ENCODE measurements at places on chromosomes 16 and 17. TPM values are rescaled to one million over a fixed set of nuclear protein-coding genes. Genes with fewer than 3 reads are reported as not detected.
A peak's percentile ranks its signal among the peaks of the same experiment; 100 is the strongest.

GRCh38 chr17:75102385-75102821 lies 7.4 kb upstream of the ARMC7 start:
- no peak overlapping the region for H3K4me3 ChIP-seq
- DNase-seq = no peak
- H3K4me1 ChIP-seq = peaks cover 10% of the 10 kb centered on the region
- H3K27ac ChIP-seq = no peak overlapping the region
- no peaks in the 10 kb centered on the region for H3K27me3 ChIP-seq
- H3K36me3 ChIP-seq = no peaks in the 10 kb centered on the region

Gene TP53TG3F
- total RNA-seq = not detected

Gene NQO1
- 46.9 TPM for total RNA-seq

Gene MTSS2
- total RNA-seq = 54.8 TPM

- DNase-seq = peak; percentile 28
- peak overlapping the region; percentile 77 for H3K27ac ChIP-seq
- peak overlapping the region; percentile 32 for H3K4me3 ChIP-seq
- no peaks in the 10 kb centered on the region for H3K27me3 ChIP-seq
- H3K4me1 ChIP-seq = peaks cover 32% of the 10 kb centered on the region
- H3K36me3 ChIP-seq = no peaks in the 10 kb centered on the region
These were observed 88.5 kb downstream of the SMG6 start for GRCh38 chr17:2214929-2215615.

Gene CCDC200
- not detected for total RNA-seq

DNA sequence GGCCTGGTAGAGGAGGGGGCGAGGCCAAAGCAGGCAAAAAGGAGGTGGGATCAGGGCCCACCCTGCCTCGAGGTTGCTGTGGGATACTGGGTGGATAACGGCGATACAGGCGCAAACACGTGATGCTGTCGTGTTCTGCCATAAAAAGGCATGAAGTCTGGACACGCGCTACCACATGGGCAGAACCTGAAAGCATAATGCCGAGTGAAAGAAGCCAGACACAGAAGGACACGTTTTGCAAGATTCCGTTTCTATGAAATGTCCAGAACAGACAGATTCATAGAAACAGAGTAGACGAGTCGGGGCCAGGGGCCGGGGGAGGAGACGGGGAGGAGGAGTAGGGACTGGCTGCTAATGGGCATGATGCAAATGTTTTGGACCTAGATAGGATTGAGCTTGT lies 43.5 kb downstream of the ZDHHC7 start:
- no peaks in the 10 kb centered on the region for H3K4me1 ChIP-seq
- no peaks in the 10 kb centered on the region for H3K36me3 ChIP-seq
- no peak overlapping the region for H3K27ac ChIP-seq
- H3K27me3 ChIP-seq = no peaks in the 10 kb centered on the region
- DNase-seq = no peak
- no peak overlapping the region for H3K4me3 ChIP-seq

Gene LDHD
- total RNA-seq = 0.39 TPM

Gene CAPN15
- 77.7 TPM for total RNA-seq

Gene TP53TG3D
- not detected for total RNA-seq

Gene KRTAP2-1
- total RNA-seq = not detected

DNA sequence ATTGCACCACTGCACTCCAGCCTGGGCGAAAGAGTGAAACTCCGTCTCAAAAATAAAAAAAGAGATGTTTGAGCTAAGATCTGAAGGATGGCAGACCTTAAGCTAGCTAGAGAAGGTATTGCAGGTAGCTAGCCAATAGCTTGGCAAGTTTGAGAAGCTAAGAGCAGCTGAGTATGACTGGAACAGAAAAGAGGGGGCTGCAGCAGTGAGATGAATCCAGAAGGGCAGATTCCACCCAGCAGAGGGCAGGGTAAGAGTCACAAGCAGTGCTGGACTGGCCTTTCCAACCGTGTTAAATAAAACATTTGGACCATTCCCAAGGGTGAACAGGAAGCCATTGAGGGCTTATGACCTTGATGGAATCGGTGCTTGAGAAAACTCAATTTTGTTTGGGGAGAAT lies 5.7 kb upstream of the PHAF1 start:
- no peak overlapping the region for H3K4me3 ChIP-seq
- peaks cover 5% of the 10 kb centered on the region for H3K36me3 ChIP-seq

DNA sequence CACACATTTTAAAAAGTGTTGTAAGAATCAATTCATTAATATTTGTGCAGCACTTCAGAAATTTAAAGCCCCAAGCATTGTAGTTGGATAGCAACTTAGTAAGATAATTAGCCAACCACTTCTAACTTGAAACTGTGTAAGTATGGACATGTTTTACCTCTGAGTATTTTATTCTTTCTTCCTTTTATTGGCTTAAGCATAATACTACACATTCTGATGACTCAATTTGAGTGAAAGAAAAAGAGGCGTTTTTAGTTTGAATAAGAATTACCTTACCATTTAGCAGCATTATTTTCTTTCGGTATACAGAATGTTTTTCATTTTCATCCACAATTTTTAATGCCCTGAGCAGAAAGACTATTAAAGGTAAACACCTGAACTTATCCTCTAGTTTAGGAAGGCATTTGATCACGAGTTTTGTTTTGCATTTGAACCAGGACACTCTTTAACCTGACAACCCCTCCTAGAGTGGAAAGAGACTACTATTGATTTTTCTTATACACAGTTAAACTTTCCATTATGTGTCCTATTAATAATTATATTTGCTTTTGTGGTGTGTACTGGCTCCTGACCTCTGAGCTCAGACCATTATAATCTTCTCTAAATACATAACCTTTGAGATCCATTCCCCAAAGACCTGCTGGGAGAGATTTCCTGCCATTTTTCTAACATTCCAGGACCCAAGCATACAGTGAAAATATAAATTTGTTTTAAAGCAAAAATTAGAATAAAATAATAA lies 9.2 kb downstream of the NACA2 start:
- H3K27ac ChIP-seq = no peak overlapping the region
- no peak for DNase-seq
- H3K4me1 ChIP-seq = no peaks in the 10 kb centered on the region
- H3K36me3 ChIP-seq = no peaks in the 10 kb centered on the region
- H3K4me3 ChIP-seq = no peak overlapping the region

DNA sequence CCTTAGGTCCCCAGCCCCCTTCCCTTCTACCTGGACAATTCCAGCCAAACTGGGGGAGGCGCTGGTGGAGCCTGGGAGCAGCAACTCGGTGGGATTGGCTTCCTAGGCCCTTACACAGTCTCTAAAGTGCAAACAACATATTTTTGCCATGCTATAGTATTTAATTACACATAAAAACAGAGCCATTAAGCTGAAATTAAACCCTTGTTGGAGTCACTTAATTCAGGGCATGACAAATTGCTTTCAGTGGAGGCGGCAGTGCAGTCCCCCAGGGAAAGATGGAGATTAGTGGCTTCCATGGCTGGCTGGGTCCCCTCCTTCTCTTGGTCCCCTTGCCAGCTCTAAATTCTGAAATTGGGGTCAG lies 17.3 kb downstream of the IGFBP4 start:
- no peak overlapping the region for H3K4me3 ChIP-seq
- no peak overlapping the region for H3K27ac ChIP-seq
- peaks cover 5% of the 10 kb centered on the region for H3K4me1 ChIP-seq
- H3K36me3 ChIP-seq = no peaks in the 10 kb centered on the region

Gene ITGB3
- total RNA-seq = not detected

Data from A673 (cell line).